Caco-2 (cell line): ENCODE measurements at places on chromosomes 11 and 22.
A peak's percentile ranks its signal among the peaks of the same experiment; 100 is the strongest.

GRCh38 chr11:23403210-23404185 is 543.2 kb upstream of the CCDC179 start:
- no peak for DNase-seq

GRCh38 chr11:44946263-44946662 is 4.4 kb downstream of the TP53I11 start:
- no peak for DNase-seq

DNA sequence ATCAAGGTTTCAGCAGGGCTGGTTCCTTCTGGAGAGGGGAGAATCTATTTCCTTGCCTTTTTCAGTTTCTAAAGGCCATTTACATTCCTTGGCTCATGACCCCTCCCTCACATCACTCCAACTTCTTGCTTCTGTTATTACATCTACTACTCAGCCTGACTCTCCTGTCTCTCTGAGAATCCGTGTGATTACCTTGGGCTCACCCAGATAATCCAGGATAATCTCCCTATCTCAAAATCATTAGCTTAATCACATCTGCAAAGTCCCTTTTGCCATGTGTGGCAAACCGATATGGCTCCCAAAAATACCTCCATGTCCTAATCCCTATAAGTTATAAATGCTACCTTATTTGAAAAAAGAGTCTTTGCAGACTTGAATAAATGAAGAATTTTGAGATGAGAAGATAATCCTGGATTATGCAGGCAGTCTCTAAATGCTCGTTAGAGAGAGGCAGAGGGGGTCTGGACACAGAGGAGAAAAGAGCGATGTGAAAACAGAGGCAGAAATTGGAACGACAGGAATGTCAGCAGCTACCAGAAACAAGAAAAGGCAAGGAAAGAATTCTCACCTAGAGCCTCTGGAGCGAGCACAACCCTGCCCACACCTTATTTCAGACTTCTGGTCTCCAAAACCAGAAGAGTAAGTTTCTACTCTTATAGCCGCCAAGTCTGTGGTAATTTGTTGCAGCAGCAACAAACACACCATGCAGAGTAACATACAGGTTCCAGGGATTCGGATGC is 23.6 kb upstream of the ARHGAP32 start:
- peak; percentile 55 for DNase-seq

GRCh38 chr11:131411636-131412035 is 41.2 kb downstream of the NTM start:
- DNase-seq = no peak

DNA sequence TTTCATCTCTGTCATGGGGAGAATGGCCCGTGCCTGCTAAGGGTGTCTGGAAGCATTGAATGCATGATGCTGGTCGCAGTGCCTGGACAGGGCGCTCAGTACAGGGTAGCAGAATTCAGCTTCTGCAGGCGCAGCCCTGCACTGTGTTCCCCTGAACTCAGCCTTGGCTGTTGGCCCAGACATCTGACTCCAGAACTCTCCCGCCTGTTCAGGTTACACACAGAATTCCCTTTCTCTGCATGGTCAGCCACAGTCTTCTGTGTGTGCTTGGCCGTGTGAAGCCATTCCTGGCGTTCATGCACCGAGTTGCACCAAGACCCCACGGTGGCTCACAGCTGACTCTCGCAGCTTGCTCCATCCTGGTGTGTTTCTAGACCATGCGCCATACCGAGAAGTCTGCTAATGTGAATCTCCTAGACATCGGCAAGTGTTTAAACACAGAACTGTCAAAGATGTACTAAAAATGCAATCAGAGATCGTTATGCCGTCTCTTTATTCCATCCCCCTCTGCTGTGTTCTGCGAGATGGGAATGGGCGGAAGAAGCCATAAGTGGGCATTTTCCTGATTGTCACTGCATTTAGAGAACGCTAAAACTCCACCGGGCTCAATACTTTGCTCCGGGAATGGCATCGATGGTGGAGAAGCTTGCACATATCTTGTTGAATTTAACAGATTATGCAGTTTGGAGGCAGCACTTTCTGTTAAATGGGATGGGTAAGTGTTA is 55.6 kb downstream of the MPPED1 start:
- no peak for DNase-seq

GRCh38 chr11:111344032-111344431 is 35.0 kb downstream of the POU2AF1 start:
- DNase-seq = no peak

DNA sequence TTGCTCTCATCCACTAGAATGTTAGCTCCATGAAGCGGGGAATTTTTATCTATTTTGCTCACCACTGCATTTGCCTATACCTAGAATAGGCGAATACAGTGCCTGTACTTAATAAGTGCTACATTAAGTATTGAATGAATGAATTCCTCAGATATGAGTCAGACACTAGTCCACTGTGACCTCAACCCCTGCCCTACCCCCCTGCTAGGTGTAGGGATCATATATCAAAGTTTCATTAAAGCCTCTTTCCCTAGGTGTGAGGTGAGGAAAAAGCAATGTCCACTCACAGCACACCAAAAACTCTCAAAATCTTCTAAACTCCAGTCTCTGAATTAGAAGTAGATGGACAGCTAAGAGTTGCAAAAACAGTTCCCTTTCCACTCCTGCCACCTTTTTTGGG is 9.8 kb upstream of the PSMA1 start:
- no peak for DNase-seq

GRCh38 chr11:4066910-4067309 is 27.7 kb upstream of the RRM1 start:
- no peak for DNase-seq

GRCh38 chr11:73191151-73191550 is 26.9 kb upstream of the P2RY2 start:
- peak; percentile 40 for DNase-seq

DNA sequence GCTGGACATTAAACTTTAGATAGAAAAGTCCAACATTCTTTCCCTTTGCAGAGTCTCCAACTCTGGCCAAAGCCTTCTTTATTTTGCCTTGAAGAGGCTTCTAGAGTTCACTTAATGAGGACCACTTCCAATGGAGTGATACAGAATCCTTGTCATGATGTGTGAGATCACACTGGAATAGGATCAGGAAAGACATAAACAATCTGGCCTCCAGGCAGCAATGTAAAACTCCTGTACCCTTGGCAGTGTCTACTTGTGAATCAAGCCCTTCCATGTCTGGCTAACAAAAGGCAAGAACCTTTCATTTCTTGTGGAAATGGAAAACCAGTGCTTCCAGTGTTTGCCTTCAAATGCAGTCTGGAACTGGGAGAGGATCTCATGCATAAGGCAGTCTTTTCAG is 56.5 kb upstream of the FIBIN start:
- no peak for DNase-seq

DNA sequence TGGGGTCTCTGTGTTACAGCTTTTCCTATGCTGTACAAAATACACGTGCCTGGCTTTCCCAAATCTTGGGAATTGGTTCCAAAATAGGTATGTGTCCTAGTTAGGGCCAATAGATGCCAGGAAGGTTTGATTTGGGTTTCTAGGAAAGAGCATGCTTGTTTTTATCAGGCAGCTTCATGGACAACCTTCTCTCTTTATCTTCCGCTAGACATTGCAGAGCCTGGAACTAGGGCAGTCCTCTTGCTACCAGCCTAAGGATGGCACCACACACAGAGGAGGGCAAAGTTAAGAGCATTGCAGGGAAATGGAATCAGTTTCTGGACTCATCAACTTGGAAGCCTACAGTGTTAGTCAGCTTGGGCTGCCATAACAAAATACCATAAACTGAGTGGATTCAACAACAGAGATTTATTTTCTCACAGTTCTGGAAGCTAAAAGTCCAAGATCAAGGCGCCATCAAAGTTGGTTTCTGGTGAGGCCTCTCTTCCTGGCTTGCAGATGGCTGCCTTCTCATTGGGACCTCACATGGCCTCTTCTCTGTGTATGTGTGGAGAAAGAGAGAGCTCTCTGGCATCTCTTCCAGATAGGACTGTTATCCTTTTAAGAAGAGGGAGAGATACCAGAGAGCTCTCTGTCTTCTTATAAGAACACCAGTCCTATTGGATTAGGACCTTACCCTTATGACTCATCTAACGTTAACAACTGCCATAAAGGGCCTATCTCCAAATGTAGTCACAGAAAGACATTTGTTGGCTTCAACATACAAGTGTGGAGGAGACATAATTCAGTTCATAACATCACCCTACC is 27.3 kb upstream of the CREB3L1 start:
- no peak for DNase-seq

GRCh38 chr11:14503023-14503422 is 3.4 kb upstream of the COPB1 start:
- DNase-seq = no peak

- no peak for DNase-seq
Measured at GRCh38 chr22:36819112-36819511, 2.3 kb upstream of the PVALB start.

DNA sequence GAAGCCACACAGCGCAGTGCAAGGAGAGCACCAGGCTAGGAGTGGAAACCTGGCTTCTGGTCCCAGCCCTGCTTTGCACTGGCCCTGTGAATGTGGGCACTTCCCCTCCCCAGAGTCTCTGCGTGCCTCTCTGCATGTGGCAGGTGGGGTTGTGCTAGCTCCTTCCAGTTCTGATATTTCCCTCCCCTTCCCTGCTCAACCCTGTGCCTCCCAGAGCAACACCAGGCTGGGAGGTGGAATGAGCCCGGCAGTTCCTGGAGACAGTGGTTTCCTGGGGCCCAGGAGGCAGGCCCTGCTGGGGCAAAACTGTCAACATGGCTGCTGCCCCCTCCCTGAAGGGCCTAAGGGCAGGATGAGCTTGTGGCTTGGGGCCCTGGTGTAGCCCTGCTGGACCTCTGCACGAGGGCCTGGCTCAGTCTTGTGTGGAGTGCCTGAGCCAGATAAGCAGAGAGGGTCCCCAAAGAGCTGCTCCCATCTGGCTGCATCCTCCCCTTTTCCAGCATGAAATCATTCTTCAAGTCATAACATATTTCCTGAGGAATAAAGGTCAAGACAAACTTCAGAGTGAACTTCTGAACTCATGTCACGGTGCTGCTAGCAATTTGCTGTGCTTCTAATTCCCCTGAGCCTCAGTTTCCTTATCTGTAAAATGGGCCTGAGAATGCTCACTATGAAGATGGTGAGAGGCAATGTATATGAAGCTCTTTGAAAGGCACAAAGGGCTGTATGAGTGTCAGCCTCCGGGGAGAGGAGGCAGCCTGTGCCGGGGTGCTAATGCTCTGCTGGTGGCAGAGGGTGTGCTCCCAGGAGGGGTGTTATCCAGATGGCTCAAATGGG is 116.0 kb downstream of the GRIK4 start:
- DNase-seq = no peak

- DNase-seq = no peak
Measured at GRCh38 chr11:126874831-126875230, 125.7 kb downstream of the KIRREL3 start.

GRCh38 chr11:92304271-92304670 is 79.7 kb downstream of the FAT3 start:
- no peak for DNase-seq

DNA sequence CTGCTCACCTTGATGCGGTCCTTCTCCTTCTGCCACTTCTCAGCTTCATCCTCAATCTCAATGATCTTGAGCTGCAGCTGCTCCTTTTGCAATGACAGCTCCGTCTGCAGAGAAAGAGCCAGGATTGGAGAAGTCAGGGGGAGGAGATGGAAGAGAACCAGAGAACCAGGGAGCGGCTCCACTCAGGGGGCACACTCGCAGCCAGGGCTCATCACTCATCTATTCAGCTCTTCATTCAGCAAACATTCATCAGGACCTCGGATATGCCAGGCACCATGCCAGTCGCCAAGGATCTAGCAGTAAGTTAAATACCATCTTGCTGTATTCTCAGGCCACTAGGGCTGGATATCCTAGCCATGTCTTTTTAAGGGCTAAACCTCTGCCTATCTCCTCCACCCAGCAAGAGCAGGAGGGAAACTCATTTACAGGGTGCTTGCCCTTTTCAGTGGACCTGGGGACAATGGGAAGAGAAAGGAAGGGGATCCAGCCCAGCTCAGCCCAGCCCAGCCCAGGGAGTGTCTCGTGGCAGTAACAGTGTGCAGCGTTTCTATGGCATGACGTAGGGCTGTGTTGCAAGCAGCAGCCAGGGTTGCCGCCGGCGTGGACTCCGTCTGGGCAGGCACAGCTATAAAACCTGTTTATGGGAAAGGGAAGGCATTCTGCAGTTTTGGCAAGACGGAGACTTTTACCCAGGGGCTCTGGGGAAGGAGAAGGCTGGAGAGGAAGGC is 9.4 kb downstream of the TRIM29 start:
- peak; percentile 60 for DNase-seq

GRCh38 chr11:60367009-60367408 is 11.3 kb upstream of the MS4A7 start:
- no peak for DNase-seq

- no peak for DNase-seq
Measured at GRCh38 chr11:33622806-33623205, 77.8 kb downstream of the C11orf91 start.

- no peak for DNase-seq
Measured at GRCh38 chr11:94139416-94139815, 10.8 kb downstream of the PANX1 start.

- DNase-seq = no peak
Measured at GRCh38 chr11:68872216-68873003, 30.7 kb upstream of the CPT1A start.

- peak; percentile 89 for DNase-seq
Measured at GRCh38 chr11:3840870-3841425, at the start of gene RHOG. Gene RHOG, minus strand, starts transcription at chr11:3840959. Its CDS starts 12,821 bp downstream, at chr11:3828138.

DNA sequence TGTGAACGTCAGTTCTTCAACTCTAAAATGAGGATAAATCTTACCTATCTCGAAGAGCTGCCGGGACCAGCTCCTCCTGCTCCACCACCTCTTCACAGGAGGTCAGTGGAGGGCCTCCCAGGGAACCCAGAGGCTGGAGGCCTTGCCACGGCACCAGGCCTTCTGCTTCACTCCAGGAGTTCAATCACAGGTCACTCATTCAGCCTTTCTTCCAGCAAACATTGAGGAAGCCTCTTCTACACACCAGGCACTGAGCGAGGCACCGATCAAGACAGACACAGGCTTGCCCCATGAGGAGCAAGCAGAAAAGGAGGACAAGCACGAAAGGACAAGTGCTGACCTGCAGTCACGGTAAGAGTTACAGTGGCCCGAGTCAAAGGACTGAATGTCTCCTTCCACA is 64.8 kb upstream of the WNT11 start:
- no peak for DNase-seq

DNA sequence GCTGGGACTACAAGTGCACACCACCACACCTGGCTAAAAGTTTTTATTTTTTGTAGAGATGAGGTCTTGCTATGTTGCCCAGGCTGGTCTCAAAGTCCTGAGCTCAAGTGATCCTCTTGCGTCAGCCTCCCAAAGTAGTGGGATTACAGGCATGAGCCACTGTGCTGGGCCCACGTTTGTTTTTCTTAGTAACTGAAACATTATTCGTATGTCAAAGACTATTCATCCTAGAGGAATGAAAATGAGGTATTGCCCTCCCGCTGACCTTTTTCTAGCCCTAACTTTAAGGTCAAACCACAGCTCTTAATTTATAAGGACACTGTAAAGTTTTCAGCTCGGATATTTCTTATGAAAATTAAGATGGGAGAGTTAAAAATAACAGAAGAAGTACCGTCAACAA is 33.2 kb upstream of the PAX6 start:
- DNase-seq = no peak

- no peak for DNase-seq
Measured at GRCh38 chr11:111172321-111172862, 73.1 kb upstream of the POU2AF2 start.

- DNase-seq = no peak
Measured at GRCh38 chr11:36356201-36356600, 60.1 kb downstream of the PRR5L start.

- DNase-seq = no peak
Measured at GRCh38 chr22:49896201-49896600, 22.0 kb downstream of the ALG12 start.
